COR-L47 (cell line): ENCODE measurements at places on chromosomes 3 and 15.
A peak's percentile ranks its signal among the peaks of the same experiment; 100 is the strongest.

DNA sequence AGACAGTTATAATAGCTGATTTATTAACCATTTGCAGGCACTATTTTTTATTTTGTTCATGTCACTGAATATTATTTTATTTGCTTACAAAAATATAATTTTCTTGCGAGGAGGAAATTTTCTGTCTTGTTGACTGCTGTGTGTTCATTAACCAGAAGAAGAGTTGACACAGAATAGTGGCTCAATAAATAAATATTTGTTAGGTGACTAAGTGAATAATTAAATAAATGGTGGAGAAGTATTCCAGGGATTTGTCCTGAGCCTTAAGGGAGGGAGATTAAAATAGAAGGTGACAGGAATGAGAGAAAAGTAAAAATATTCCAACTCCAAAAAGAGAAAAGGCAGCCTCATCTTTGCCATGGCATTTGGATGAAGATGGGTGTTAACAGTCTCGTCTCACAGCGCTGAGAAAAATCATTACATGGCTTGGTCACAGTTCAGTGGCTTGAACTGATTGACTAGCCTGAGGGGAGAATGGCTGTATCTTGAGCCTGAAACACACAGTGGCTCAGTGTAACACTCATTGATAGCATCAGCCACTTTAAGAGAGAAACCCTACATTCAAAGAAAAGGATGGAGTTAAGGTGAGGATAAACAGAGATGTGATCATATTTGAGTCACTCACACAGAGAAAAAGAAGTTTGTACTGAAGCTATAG lies 449.9 kb upstream of the NAALADL2 start:
- DNase-seq, result no peak

- no peak for DNase-seq
These were observed 197.7 kb downstream of the RBMS3 start for GRCh38 chr3:29478611-29479010.

- DNase-seq, result no peak
These were observed 26.9 kb downstream of the MCTP2 start for GRCh38 chr15:94258246-94258645.

- no peak for DNase-seq
These were observed 18.7 kb downstream of the FBXL22 start for GRCh38 chr15:63615935-63616334.

GRCh38 chr3:149397528-149397927 lies 20.1 kb upstream of the TM4SF1 start:
- no peak for DNase-seq

- peak; percentile 37 for DNase-seq
These were observed 44.7 kb downstream of the ATP11B start for GRCh38 chr3:182837855-182838454.

DNA sequence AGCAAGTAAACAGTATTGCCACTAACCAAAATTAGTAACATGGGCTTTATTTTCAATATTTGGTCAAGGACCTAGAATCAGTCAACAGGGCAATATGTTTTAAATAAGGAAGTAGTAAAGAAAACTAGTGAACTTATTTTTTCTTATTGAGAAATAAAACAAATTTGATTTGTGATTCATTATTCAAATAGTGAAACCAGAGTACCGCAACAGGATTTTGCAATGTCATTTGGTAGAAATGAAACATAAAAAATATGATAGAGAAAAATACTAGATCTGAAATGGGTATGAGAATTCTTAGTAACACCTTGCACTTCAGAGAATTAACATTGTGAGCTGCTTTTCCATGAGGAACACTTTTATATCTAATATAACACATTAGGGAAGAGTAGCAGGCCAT lies 291.8 kb upstream of the GBE1 start:
- no peak for DNase-seq
